Activated CD8-positive, alpha-beta T cell treated with anti-CD3 and anti-CD28 coated beads for 36 hours (primary cell): ENCODE measurements at places on chromosomes 5 and 9. TPM values are rescaled to one million over a fixed set of nuclear protein-coding genes. Genes with fewer than 3 reads are reported as not detected.

- DNase-seq: no peak
These were observed 40.9 kb downstream of the ZNF608 start for GRCh38 chr5:124705577-124705976.

GRCh38 chr5:76389513-76390154 is 13.5 kb upstream of the IQGAP2 start:
- no peak for DNase-seq

GRCh38 chr9:18710065-18710464 is 236.1 kb downstream of the ADAMTSL1 start:
- no peak for DNase-seq

The BTNL8 gene
- not detected for total RNA-seq

- DNase-seq: no peak
These were observed 331.5 kb upstream of the GRIN3A start for GRCh38 chr9:102069969-102070368.

DNA sequence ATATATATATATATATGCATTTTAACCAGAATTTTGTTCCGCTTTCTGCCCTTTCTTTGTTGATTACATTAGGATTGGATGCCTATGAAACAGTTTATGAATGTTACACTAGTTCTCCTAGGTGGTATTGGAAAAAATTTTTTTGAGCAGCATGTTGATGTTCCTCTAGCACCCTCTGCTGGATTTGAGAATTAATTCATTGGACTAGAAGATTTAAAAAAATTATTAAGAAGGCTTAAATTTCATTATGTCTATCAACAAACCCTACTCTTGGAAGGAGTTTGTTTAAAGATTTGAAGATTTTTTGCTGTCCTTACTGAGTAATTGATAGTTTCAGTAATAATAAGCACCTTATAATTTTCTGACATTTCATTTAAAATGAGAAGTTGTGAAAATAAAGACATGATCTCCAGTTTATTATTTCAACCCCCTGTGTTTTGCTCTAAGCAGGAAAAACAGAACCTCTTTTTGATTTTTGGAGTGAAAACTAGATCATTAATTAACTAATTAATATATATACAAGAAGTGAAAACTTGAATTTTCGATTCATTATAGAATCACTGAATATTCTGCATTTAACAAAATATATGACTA is 89.6 kb downstream of the CCDC171 start:
- DNase-seq: no peak

The EXOSC2 gene
- total RNA-seq: 82.5 TPM

GRCh38 chr9:103364753-103365152 is 369.6 kb downstream of the CYLC2 start:
- no peak for DNase-seq
